NCI-H2171 (cell line): ENCODE measurements at places on chromosomes 13 and 19.

- DNase-seq: no peak
Observed at GRCh38 chr13:42260903-42261654, 10.9 kb upstream of the AKAP11 start.

DNA sequence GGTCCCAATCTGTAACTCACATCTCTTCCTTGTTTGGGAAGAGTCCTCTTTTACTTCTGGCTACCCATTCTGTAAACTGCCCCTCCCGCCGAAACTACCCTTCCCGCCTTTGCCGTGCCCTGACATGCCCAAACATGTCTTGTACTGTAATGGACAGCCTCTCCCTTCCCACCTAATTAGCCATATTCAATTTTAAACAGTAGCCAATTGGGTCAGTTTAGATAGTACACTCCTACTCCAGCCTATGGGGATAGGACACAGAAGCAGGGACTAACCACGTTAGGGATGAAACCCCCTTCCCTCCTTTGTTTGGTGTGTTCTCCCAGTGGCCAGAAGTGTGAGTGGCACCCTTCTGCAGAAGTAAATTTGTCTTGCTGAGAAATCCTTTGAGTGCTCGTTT lies 34.2 kb downstream of the SACS start:
- DNase-seq: no peak

DNA sequence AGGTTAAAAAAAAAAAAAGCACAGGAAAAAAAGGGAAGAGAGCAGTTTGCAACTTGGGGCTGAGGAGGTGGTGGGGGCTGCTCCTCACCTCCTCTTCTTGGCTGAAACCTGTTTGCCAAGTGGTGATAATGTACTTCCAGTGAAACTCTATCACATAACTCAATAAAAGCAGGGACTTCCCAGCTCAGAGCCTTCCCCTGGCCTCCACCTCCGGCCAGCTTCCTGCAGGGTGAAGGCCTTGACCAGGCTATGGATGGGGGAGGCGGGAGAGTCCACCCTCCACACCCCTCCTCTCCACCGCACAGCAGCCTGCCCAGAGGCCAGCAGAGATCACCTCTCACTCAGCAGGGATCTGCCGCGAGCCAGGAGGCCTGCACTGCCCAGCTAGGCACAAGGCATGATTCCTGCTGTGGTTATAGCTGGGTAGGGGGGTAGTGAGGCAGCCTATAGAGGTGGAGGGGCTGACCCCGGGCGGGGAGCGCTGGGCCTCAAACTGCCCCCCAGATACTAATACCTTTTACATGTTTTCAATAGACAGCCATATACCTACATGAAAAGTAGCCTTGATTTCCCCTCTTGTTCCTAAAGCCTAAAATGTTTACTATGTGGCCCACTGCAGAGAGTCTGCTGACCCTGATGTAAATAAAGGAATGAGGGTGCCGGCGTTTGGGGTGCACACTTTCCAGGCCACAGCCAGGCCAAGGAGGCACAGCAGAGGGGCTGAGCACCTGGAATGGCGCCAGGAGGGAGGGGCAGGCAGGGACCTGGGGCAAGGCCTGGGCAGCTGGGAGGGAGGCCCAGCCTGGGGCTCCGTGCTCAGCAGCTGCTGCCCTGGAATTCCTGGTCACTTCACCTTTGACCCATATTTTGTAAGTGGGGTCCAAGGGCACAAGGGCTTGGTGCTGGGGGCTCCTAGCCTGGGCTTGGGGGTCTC lies 10.3 kb downstream of the ZNF787 start:
- no peak for DNase-seq

- DNase-seq: no peak
Observed at GRCh38 chr13:33375421-33375820, 89.9 kb upstream of the STARD13 start.

DNA sequence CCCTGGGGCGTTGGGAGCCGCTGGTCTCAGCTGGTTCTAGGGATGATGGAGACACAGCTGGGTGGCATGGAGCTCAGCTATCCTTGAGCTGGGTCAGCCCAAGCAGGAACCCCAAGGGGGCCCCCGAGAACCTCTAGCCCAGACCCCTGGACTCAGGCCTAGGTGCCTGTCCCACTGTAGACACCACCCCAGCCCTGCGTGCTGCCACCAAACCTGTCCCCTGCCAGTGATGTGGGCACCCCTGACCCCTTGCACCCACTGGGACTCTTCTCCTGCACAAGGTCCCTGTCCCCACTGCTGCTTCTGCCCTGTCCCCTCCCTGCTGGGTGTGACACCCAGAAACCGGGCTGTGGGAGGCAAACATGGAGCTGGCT lies 26.8 kb downstream of the CEBPA start:
- DNase-seq: no peak
